ENCODE measurements at places on chromosomes 6 and 20.

DNA sequence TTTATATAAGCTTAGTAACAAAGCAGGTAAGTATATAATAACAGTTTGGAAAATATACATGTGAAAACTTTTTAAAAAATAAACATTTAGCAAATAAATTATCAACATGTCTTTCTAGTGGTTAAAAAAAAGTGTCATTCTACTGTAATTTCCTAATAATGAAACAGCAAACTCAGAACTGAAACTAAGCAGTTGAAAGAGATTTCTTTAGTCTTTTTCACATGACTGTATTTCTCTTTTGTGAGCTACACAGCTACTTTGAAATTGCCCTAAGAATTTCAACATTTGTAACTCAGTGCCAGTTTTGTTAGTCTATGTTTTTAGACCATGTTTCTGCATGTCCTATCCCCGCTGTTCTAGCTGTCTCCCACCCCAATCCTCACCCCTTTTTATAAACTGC is 28.4 kb upstream of the SDHAF4 start:
- no peak for DNase-seq

GRCh38 chr6:121884620-121885019 is 449.2 kb downstream of the GJA1 start:
- DNase-seq = no peak

DNA sequence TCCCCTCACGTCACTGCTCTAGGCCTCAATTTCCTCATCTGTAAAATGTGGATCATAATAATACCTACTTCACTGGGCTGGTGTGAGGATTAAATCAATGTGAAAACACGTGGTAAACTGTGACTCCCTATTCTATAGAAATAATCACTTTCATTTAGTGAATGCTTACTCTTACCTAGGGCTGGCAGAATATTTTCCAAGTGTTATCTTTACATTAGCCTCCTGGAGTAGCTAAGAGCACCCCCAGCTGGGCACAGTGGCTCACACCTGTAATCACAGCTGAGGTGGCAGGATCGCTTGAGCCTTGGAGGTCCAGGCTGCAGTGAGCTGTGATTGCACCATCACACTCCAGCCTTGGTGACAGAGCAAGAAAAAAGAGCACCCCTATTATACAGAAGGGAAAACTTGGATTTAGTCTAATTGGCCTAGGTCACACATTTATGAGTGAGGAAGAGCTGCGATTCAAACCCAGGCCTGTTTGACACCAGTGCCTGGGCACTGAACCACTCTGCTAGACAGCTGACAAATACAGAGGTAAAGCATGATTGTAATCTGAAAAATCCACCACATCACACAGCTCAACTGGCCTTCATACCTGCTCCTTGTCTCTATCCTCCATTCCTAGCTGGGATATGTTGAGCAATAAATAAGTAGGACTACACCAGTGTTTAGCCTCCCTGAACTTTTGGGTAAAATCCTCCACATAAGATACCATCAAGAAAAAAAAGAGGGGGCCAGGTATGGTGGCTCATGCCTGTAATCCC is 1.4 kb upstream of the SNTA1 start:
- DNase-seq = no peak

GRCh38 chr6:12381587-12381986 is 91.4 kb downstream of the EDN1 start:
- no peak for DNase-seq

GRCh38 chr6:105097288-105097687 is 82.5 kb downstream of the POPDC3 start:
- DNase-seq = no peak

GRCh38 chr6:35370124-35370741 is 27.9 kb downstream of the PPARD start:
- DNase-seq = no peak

DNA sequence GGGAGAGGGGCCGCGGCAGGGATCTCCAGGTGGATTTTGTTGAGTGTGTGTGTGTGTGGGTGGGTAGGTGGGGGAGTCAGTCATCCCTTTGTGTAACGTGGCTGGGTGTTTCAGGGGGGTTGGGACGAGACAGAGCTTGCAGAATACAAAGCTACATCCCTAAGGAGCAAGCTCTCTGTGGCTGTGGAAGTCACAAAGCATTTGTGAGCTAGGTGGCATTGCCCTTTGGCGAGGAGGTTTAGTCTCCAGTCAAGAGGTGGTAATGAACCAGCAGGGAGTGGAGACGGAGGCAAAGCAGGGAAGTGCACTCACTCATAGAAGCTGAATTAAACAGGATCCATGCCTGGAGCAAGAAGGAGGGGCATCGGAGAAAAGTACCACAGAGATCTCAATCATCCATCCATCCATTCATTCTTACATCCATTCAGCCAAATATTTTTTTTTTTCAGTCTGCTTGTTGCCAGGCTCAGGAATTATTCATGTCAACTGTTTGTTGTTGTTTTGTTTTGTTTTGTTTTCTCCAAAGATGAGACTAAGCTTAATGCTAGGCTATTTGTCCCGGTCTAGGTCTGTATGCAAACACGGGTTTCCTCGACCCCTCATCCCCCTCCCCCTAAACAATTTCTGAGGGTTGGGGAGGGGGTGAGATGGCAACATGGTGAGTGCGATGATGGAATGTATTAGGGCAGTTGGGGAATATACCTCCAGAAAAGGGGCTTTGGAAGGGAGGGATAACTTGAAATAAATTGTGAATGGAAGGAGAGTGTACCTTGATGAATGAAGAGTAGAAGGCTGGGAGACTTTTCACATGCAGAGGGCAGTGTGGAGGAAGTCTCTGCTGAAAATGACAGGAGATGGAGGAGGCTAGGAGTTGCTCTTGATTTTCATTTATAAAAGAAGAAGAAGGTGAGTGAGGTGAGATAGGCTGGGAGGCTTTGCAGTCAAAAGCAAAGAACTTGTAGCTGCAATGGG is 1.0 kb downstream of the HCRTR2 start:
- DNase-seq = no peak

DNA sequence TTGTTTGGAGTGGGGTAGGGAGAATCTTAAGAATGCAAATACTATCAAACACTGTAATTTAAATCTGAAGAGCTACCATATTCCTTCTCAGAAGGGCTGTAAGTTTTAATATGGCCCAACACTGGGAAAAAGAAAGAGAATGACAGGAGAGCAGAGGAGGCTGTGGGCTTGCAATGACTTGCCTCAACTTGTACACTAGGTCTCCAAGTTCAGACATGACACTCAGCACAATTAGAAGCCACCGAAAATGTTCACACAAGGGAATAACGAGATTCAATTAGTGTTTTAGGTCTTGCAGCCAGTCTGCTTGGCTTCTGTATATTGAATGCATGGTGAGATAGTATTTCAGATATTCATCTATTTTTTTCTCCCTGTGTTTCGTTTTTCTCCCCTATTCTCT is 89.4 kb downstream of the HS3ST5 start:
- no peak for DNase-seq

DNA sequence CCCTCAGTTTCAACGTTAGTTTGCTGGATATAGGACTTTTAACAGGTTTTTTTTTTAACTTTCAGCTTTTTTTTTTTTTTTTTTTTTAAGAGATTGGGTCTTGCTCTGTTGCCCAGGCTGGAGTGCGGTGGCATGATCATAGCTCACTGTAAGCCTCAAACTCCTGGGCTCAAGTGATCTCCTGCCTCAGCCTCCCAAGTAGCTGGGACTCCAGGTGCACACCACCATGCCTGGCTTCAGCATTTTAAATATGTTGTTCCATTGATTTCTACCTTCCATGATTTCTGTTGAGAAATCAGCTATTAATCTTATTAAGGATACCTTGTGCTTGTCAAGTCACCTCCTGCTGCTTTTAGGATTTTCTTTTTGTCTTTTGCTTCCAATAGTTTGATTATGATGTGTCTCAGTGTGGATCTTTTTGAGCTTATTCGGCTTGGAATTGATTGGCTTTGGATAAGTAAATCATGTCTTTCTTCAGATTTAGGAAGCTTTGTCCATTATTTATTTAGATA is 52.0 kb downstream of the CDYL start:
- DNase-seq = no peak

- no peak for DNase-seq
Observed at GRCh38 chr6:80622641-80623040, 516.2 kb downstream of the BCKDHB start.
